ENCODE measurements at places on chromosomes 12 and 14. TPM values are rescaled to one million over a fixed set of nuclear protein-coding genes. Genes with fewer than 3 reads are reported as not detected.

NFATC4 gene
- total RNA-seq = 4.5 TPM

ZDHHC22 gene
- total RNA-seq = not detected

RD3L gene
- not detected for total RNA-seq

OR6C6 gene
- not detected for total RNA-seq

B4GALNT1 gene
- total RNA-seq = 0.14 TPM

RAB21 gene
- 33.2 TPM for total RNA-seq

BEGAIN gene
- 0.51 TPM for total RNA-seq

LRRK2 gene
- total RNA-seq = 0.43 TPM

TAS2R7 gene
- total RNA-seq = not detected

FZD10 gene
- 1.0 TPM for total RNA-seq

NGB gene
- 0.14 TPM for total RNA-seq

SRRM4 gene
- not detected for total RNA-seq

ADCK1 gene
- 6.0 TPM for total RNA-seq

MGAT4C gene
- not detected for total RNA-seq

GLIPR1L1 gene
- not detected for total RNA-seq

RPL10L gene
- total RNA-seq = not detected

GLS2 gene
- total RNA-seq = 2.9 TPM

PRB2 gene
- total RNA-seq = not detected

KRT79 gene
- total RNA-seq = not detected

SOS2 gene
- total RNA-seq = 13.5 TPM

OR4K17 gene
- not detected for total RNA-seq

IL22 gene
- not detected for total RNA-seq

SIX6 gene
- total RNA-seq = not detected

BMP4 gene
- total RNA-seq = 9.3 TPM

OVCH1 gene
- total RNA-seq = not detected

SLCO1B1 gene
- not detected for total RNA-seq

AMN gene
- total RNA-seq = 0.06 TPM
